ENCODE measurements at places on chromosomes 2 and 18.
A peak's percentile ranks its signal among the peaks of the same experiment; 100 is the strongest.

DNA sequence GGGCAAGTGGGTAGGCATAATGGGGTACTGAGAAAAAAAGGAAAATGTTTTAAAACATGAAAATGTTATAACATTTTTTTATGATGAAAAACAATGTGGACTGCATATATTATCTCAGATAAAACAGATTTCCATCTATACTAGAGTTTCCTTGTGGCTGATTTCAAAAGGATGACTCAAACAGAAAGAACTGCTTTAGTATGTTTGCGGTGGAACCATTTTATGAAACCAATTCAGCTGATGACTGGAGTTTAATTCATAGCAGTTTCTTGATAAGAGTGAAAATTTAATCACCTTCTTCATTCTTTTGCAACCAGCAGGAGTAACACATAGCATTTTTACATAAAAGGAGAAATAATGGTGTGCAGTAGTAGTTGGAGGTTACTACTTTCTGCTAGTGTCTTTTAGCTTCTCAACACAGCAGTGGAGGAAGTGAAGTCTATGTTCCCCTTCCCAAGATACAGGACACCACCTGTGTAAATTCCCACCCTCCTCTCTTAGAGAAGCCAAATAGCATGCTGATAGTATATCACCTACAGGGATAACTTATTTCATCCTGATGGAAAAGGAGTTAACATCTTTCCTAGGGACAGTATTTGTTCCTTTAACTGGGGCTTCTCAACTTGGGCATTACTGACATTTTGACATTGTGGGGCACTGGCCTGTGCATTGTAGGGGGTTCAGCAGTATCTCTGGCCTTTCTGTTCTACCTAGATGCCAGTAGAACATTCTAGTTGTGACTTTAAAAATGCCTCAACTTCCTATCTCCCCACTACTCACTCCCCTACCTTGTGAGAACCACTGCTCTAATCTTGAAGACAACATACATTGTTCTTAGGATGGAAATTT lies 29.9 kb downstream of the PELI1 start:
- DNase-seq = no peak

- peak; percentile 39 for DNase-seq
Observed at GRCh38 chr2:119517433-119517832, 6.8 kb downstream of the SCTR start.

- DNase-seq = no peak
Observed at GRCh38 chr2:191789796-191790195, 57.1 kb downstream of the CAVIN2 start.

DNA sequence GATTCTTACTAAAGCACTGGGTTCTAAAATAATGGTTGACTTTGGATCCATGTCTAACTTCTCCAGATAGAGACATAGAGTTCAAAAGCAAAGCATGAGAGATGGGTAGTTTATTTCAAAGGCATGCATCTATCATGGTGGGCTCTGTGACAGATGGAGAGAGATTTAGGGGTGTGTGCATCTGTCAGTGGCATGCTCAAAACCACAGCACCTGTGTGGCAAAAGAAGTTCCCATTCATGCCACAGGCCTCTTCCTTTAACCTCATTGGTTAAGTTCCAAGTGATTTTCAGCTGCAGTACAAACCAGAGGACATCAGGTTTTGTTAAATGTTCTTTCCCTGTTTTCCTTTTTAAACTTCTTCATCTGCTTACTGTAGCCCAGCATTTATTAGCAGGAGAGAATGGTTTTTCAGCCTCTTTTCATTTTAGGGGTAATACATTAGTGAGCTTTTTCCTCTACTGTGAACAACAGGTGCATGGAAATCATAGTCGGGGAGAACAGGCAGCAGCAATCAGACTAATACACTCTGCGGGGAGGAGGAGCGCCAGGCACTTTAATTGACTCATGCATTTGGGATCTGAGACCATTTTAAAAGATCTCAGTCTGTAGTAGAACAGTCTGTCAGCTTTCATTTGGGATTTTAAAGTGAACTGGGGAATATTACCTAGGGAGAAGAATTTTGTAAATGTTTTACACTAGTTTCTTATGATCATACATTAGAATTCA lies 52.4 kb upstream of the UPP2 start:
- DNase-seq = no peak

DNA sequence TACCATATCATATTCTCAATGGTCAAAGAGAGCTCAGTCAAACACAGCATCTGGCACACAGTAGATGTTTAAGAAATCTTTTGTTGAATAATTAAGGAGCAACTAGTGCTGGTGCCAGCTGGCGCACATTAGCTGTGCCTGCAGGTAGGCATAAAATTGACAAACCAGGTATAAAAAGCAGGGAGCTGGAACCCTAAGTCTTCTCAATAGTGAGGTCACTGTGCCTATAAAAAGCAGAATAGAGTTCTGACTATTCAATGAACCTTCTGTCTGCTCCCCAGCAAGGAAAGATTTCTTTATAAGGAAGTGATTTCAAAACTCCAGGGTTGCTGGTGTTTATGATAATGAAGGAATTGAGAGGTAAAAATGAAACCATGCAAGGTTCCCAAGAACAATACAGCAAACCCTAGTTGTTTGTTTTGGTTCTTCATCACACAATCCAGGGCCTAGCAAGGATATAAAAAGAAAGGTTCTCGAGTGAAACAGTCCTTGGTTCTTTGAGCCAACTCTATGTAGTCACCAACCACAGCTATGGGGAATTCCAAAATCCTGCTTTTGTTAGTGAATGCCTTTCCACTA lies 76.1 kb downstream of the THADA start:
- DNase-seq = no peak

DNA sequence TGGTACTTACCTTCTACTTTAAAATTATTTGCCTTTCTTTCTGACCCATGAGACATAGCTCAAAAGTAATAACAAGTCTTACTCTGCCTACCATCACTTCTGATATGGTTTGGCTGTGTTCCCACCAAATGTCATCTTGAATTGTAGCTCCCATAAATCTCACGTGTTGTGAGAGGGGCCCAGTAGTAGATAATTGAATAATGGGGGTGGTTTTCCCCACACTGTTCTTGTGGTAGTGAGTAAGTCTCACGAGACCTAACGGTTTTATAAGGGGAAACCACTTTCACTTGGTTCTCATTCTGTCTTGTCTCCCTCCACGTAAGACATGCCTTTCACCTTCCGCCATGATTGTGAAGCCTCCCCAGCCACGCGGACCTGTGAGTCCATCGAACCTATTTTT lies 47.5 kb downstream of the GALNT3 start:
- DNase-seq = no peak

DNA sequence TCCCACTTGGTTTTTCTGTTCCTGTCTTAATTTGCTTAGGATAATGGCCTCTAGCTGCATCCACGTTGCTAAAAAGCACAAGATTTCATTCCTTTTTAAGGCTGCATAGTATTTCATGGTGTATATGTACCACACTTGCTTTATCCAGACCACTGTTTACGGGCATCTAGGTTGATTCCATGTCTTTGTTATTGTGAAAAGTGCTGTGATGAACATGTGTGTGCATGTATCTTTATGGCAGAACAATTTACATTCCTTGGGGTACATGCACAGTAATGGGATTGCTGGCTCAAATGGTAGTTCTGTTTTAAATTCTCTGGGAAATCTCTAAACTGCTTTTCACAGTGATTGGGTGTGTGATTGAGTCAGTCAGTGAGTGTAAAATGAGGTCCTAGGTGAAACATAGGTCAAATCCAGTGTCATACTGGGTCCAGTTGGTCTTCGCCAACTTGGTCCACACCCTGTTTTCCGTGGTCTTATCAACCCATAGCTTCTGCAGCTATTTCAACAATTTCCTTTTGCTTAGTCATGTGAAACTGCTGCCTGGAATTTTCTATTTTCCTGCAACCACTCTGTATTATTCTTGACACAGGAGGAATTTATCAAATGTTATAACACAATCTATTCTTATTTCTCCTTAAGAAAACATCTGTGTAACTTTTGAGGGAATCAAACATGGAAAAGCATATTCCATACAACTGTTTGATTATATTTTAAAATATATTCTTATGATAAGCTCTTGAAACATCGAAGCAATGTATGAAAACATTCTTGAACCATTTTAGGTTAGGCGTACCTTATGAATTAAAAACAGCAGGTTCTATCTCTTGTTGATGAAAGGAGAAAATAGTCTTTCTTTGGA lies 82.9 kb downstream of the ADCYAP1 start:
- no peak for DNase-seq

DNA sequence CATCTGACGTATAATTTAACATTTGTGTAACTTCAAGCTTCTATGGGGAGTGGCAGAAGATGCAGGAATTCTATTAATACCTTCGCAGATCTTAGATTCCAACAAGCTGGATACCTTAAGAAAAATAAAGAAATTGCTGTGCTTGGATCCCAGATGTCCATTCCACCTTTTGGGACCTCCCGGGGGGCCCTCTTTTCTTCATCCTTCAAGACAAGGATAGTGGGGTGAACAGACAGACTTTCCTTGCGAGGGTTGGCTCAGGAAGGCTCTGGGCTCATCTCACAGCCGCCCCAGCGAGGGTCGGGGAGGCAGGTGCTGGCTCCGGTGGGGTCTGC lies 509 bp upstream of the RNF144A start:
- no peak for DNase-seq

DNA sequence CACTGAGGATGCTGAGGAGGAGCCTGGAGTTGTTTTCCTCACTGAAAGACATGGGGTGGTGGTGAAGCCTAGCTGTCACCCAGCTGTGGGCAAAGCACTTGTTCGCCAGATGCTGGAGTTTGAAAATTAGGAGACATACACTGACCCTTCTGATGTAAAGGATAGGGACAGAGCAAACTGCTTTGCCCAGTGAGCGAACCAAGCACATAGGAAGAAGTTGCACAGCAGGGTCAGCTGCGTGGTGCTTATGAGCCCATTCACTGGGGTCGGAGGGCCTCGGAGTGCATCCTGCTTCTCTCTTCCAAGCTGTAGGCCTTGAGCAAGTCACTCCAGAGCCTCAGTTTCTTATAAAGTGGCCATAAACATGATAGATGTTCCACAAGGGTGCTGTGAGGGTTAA lies 50.9 kb downstream of the HK2 start:
- DNase-seq = no peak

DNA sequence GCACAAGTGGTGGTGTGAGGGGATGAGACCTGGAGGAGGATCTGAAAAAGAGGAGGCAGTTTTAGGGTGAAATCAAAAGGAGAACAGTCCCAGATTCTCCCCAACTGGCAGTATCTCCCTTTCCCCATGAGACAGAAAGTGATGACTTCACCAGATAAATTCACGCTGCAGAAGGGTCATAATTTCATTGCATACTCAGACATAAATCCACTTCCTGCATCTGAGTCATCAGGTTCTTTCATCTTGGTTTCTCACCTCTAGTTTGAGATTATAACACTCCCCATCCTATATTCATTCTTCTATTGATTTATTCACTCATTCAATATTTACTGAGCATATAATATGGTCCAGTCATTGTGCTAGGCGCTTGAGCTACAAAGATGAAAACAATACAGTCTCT lies 64.7 kb downstream of the CCDC148 start:
- DNase-seq = no peak

DNA sequence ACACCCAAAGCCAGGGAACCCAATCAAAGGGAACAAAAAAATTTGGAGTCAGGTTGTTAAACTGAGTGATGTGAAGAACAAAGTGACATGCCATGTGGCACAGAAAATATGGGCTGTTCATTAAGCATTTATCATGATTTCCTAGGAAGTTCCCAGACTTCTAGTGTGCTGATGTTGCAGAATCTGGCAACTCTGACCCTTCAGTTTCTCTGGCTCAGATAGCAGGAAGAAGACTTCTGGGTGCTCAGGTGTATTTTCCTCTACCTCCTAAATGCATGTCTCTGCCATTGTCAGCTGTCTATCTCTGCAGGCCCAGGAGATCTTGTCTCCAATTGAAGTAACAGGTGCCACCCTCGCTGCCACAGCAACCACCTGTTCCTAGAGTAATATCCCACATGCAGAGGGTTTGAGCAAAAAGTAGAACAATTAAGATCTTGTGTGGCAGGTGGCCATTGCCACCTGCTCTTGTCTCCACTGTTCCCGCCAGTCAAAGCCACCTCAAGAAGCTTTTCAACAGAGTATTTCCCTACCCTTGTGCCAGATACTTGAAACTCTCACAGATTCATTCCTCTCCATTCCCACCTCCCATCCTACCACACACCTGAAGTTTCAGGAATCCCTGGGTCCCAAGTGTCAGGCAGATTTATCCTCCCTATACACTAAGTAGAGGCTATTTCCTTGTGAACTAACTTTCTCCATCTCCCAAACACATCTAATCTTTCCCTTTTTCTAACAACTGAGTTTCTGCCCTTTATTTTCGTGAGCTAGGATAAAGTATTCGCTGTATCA lies 533.7 kb upstream of the CHAC2 start:
- DNase-seq = no peak

DNA sequence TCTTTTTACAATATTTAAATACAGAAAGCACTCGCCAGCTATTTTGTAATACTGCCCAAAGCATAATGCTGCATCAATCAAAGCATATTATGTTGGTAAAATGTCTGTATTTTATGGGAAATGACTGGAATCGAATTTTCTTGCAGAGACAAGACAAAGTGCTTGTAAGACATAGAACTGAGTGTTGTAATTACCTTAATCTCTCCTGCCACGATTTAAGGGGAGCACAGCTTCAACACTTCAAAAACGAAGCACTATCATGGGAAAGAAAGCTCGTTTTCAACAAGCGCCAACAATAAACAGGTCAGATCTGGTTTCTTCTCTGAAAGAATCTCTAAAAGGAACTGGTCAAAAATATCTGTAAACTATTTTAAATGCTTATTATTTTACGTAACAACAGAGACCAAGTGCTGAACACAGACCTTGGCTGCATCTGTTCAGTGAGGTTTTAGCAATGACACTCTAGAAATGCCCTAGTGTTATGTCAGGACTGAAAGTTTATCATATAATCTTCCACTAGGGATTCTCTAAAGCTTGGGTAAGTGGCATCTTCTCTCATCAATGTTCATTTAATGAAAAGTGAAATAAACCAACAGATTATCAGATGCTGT lies 19.0 kb downstream of the RND3 start:
- no peak for DNase-seq

DNA sequence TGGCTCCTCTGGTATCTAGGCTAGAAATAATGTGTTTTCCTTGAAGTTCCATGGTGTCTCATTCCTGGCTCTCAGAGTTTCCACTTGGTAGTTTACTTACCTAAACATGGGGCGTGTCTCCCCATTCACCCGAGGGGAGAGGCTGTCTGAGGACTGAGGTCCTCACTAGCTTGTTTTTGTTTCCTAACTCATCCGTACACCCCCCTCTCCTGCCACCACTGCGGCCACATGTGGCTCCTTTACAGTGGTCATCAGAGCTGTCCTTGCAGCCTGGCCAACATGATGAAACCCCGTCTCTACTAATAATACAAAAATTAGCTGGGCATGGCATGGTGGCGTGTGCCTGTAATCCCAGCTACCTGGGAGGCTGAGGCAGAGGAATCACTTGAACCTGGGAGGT lies 106.0 kb downstream of the ASAP2 start:
- DNase-seq = no peak

DNA sequence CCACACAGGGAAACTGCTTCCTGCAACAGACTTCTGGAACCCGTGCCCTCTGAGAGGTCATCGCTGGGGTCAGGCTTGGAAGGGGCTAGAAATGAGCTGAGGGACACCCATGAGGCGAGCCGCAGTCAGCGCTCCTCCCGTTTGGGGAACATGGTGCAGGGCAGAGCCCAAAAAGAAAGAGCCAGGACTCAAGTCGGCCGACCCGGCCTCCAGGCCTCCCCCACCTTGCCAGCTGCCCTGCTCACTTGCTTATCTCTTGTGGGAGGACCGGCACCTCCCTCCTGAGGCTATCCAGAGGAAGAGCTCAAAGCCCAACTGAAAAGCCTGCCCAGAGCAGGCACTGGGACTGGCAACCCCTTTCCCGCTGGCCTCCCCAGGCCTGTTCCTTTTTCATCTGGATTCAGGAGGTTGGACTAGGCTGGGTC lies 43.6 kb downstream of the SCTR start:
- peak; percentile 2 for DNase-seq

- DNase-seq = no peak
Observed at GRCh38 chr18:64082054-64082453, 66.8 kb downstream of the LINC00305 start.
